ENCODE measurements at places on chromosomes 16 and 17. TPM values are rescaled to one million over a fixed set of nuclear protein-coding genes. Genes with fewer than 3 reads are reported as not detected.

DNA sequence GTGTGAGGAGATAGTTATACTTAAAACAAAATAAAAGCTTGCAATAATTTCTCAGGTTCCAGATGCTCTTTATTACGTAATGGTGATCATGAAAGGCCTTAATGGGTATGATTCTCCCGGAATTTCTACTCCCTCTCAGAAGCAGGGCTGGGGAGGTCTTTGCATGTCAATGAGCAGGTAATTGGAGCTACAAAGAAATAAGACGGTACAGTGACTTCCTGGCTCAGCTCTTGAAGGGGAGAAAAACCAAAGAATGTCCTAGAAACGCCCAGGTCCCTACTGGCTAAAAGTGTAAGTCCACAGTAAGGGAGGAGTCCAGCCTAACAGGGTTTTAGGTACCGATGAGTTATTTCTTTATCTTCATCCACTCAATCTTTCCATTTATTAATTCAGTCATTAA is 390.9 kb downstream of the TMEM114 start:
- no peak for ATAC-seq

- no peak for ATAC-seq
Observed at GRCh38 chr17:81579821-81580321, 27.7 kb upstream of the FAAP100 start.

- ATAC-seq = no peak
Observed at GRCh38 chr17:10360578-10360977, 12.2 kb downstream of the MYH13 start.

DNA sequence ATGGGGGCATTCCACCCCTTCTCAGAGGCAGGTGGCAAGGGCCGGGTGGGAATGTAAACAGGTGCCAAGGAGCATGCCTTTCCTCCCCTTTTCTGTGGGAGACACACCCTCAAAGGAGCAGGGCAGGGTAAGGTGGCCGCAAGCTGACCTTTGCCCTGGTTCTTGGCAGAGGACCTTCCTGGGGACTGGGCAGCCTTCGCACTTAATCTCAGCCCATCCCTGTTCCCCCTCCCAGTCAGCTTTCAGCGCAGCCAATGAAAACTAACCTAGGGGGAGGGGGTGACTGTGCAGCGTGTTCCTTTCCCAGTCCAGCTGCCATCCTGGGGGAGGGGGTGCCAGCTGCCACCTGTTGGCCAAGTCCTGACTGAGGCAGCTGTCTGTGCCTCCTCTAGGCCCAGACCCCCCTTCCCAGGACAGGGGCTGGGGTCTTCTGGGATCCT is 2.8 kb downstream of the TRAF4 start:
- no peak for ATAC-seq

- ATAC-seq = no peak
Observed at GRCh38 chr17:74567397-74567796, at the start of gene CD300H. Gene CD300H (minus strand): TSS chr17:74567509.

- ATAC-seq = peak; percentile 99
Observed at GRCh38 chr17:16905593-16906191, 66.2 kb downstream of the TNFRSF13B start.

GRCh38 chr17:17537311-17538099 is 41.3 kb upstream of the RASD1 start:
- ATAC-seq = peak; percentile 62

DNA sequence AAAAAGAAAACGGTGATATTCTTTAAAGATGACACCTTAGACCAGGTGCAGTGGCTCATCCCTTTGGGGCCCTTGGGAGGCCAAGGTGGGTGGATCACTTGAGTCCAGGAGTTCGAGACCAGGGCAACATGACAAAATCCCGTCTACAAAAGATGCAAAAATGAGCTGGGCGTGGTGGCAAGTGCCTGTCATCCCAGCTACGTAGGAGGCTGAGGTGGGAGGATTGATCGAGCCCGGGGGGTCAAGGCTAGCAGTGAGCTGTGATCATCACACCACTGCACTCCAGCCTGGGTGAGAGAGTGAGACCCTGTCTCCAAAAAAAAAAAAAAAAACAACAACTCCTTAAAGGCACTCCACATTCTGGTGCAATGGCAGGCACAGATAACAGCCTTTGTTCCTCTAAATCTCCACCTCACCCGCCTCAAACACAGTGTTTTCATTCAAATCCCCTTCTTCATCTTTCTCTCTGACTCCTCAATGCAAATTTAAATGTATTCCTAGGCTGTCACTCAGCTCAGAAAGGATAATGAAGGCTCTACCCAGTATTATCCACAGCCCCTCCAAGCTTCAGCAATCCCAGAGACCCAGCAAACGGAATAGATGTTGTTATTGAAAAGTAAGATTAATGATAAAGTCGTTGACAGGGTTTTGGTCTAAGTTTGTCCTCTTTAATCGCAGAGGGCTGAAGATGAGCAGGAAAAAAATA is 56.2 kb upstream of the CACNG5 start:
- peak; percentile 26 for ATAC-seq

GRCh38 chr16:87233928-87234327 is 83.3 kb downstream of the C16orf95 start:
- ATAC-seq = no peak

GRCh38 chr17:61314368-61315078 is 85.1 kb upstream of the TBX2 start:
- ATAC-seq = no peak

DNA sequence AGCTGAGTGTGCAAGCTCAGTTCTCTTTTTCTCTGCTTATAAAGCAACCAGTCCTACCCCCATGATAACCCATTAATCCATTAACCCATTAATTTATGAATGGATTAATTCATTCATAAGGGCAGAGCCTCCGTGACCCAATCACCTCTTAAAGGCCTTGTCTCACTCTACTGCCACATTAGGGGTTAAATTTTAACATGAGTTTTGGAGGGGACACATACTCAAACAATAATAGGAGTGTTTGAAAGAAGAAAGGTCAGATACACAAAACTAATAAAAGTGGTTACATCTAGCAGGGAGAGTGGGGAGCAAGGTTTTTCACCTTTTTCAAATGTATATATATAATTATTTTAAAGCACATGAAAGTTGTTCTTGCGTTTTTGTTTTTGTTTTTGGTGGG is 6.8 kb downstream of the VMP1 start:
- no peak for ATAC-seq

DNA sequence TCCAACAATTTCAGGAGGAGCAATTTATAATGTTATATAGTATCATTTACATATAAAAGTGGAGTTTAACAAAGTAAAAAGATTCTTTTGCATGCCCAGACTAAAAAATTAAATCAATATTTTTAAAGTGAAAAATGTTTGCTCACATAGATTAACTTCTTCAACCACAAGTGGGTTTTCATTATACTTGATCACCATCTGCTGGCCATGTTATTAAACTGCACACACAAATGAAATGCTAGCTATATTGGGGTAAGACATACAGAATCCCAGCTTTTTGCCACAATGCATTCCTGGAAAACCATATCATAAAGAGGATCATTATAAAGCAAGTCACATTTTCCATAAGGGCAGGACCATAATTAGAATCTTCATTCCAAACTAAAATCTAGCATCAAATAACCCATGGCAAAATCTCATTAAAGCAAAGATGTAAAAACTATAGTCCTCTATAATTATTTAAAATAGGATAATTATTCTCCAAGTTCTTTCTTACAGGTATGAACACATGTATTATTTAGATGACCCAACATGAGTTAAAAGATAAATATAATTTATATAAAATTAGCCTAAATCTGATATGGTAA is 26.3 kb downstream of the CEP112 start:
- ATAC-seq = no peak

DNA sequence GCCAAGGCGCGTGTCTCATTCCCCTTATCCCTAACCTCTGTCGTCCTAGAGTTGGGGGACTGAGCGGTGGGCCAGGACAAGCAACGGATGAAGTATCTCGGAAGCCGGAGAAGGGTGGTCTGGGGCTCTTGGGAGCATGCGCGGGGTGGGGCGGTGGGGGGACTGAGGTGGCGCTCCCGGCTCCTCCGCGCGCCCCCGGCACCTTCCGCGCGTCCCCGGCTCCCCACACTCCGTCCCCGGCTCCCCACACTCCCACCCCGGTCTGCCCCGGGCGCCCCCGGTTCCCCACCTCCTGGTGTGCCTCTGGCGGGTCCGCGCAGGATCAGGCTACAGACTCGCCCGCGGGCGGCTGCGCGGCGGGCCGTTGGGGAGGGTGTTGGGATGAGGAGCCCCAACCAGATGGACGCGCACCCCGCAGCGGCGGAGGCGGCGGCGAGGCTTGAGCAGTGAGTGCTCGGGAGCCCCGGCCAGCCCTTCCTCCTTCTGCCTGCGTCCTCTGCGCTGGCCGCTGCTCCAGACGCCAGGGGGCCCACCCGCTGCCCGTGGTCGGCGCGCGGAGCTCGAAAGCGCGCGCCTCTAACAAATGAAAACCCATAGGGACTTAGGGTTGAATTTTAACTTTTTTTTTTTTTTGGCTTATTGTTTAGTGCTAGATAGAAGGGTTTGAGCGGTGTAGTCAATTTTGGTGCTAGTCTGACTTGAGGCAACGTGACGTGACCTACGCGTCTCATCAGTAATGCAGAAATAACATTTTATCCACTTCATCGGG is 5.6 kb upstream of the CRYM start:
- peak; percentile 99 for ATAC-seq

GRCh38 chr17:1244606-1245012 is 25.6 kb upstream of the BHLHA9 start:
- ATAC-seq = no peak

DNA sequence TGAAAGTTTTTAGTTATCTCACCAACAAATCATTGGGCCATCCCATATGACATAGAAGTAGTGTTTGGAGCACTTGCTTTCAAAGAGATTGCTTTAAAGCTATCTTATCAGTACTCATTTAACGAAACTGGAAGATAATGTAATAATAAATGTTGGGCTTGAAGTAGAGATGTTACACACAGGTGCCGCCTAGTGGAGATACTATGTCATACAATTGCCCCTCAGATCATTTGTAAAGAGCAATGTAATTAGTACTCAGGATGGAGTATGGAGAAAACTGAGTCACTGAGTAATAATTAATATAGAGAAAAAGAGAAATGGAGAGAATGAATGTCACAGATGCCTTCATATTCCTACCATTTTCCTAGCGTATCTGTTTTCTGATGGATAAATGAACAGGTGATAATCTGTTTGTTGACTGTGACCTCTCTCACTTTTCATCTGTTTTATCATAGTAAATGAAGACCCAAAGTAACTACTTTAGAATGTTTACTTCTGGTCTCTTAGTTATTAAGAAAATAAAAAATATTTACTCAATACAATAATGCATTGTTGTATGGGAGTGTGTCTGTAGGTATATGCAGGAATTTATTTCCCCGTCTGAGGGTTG is 80.4 kb downstream of the EFCAB5 start:
- no peak for ATAC-seq

GRCh38 chr17:69578385-69578936 is 164.0 kb downstream of the MAP2K6 start:
- no peak for ATAC-seq

DNA sequence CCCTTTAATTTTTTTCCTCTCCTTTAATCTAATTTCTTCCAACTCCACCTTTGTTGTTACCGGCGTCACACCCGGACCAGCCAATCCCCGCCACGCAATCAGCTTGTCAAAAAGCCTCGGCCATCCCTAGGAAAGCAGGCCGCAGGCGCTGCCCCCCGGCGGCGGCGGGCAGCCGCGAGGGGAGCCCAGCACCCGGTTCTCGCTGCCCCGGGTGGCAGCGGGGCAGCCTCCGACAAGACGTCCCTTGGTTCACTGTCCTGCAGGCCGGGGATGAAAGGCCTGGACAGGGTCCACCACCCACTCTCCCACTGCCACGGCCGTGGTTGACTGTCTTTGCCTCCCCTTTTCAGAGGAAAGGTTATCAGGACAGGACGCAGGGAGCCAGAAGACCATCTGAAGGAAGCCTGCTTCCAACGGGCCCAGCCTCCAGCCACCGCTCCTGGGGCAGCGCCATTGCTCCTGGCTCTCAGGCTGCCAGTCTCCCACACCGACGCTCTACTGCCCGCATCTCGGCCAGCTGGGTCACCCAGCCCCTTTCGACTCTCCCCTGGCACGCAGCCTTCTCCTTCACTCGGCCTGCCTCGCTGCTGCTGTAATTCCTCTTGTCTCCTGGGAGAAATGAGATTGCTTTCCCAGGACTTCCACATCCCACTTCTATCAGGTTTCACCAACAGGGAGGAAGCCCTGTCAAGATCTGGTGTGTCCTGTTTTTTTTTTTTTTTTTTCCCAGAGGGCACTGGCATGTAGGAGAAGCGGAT is 2.8 kb upstream of the UBTF start:
- ATAC-seq = peak; percentile 24

- ATAC-seq = no peak
Observed at GRCh38 chr16:59604354-59604753, 870.2 kb upstream of the GOT2 start.

- no peak for ATAC-seq
Observed at GRCh38 chr17:13592427-13592826, 9.3 kb downstream of the HS3ST3A1 start.

GRCh38 chr16:60230666-60231065 is 1496.5 kb upstream of the GOT2 start:
- ATAC-seq = no peak

DNA sequence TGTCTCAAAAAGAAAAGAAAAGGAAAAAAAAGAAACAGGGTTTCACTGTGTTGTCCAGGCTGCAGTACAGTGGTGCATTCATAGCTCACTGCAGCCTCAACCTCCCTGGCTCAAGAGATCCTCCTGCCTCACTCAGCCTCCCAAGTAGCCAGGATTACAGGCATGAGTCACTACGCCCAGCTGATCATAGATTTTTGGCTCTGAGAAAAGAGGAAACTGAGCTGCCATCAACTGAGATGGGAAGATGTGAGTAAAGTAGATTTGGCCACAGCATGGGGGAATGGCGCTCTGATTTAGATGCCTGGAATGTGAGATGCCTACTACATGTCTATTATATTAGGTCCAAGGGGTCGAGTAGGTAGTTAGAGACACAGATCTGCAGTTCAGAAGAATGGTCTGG is 5.9 kb upstream of the NAGS start:
- no peak for ATAC-seq

The IQCK gene
- total RNA-seq = 44.1 TPM

The PPY gene
- total RNA-seq = not detected

The ARL5C gene
- total RNA-seq = not detected

The TP53TG3C gene
- total RNA-seq = not detected

The ZSCAN10 gene
- 0.22 TPM for total RNA-seq

The CRHR1 gene
- 0.85 TPM for total RNA-seq

The NTN1 gene
- 10.1 TPM for total RNA-seq

The KRTAP4-9 gene
- not detected for total RNA-seq

The CDH5 gene
- total RNA-seq = 1.2 TPM

The MYO18A gene
- total RNA-seq = 29.4 TPM

The NEK8 gene
- 5.1 TPM for total RNA-seq

Measured in motor neuron (in vitro differentiated cells).